ENCODE measurements at places on chromosomes 2 and 18.

- peak overlapping the region; percentile 90 for H3K4me3 ChIP-seq
- peak overlapping the region; percentile 100 for H3K27ac ChIP-seq
- no peak for DNase-seq
- H3K4me1 ChIP-seq, result peaks cover 56% of the 10 kb centered on the region
Measured at GRCh38 chr2:20448977-20449306, 2.1 kb downstream of the RHOB start.

DNA sequence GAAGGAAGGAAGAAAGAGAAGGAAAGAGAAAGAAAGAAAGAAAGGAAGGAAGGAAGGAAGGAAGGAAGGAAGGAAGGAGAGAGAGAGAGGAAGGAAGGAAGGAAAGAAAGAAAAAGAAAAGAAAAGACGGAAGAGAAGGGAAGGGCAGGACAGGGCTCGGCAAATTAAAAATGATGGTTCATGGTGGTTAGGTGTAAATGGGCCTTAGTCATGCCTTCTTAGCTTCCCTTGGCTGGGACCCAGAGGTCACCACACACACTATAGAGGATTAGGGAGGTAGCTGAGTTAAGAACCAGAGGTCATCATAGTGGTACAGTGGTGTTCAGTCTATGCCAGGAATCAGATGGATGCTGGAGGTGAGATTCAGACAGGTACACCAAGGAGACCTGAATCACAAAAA is 9.3 kb upstream of the ATL2 start:
- H3K27ac ChIP-seq, result no peak overlapping the region
- no peak overlapping the region for H3K4me3 ChIP-seq
- no peak for DNase-seq
- no peaks in the 10 kb centered on the region for H3K27me3 ChIP-seq
- no peaks in the 10 kb centered on the region for H3K36me3 ChIP-seq

DNA sequence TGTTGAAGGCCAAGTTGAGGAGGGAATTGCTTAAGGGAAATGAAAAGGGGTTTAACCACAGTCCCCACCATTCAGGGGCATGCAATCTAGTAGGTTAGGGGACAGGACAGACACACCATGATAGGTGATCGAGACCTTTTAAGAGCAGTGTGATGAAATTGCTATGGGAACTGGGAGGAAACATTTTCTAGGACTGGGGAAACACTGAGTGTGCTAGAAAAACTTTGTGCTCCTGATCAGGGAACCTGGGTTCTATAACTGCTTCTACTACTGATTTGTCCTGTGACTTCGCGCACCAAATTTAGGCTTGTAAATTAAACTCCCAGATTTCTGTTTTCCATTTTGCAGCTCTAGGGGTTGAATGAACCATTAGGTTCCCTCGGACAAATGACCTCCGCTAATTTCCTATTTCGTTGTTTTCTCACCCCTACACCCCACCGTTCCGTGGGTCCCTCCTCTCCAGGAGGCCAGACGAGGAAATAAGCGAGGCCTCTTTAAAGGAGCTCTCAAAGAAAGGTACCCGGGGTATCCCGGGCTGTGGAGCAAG is 371 bp upstream of the LCLAT1 start:
- H3K4me3 ChIP-seq, result peak overlapping the region; percentile 97
- no peaks in the 10 kb centered on the region for H3K27me3 ChIP-seq
- H3K36me3 ChIP-seq, result no peaks in the 10 kb centered on the region
- peaks cover 7% of the 10 kb centered on the region for H3K4me1 ChIP-seq
- H3K27ac ChIP-seq, result peak overlapping the region; percentile 91

DNA sequence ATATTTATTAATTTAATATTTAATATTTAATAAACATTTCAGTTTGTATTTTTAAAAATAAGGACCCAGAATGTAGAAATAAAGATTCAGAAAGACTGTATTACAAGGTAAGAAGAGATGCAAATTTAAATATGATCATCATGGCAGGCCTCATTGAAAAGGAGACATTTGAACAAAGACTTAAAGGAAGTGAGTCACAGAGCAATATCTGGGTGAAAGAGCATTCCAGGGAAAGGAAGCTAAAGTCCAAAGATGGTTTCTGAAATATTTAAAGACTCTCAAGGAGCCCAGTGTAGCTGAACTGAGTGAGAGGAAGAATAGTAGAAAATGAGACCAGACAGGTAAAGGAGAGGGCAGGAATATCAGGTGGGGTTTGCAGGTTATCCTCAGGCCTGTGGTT is 5.9 kb downstream of the SCYGR4 start:
- no peaks in the 10 kb centered on the region for H3K27me3 ChIP-seq
- no peak overlapping the region for H3K4me3 ChIP-seq
- H3K4me1 ChIP-seq, result no peaks in the 10 kb centered on the region
- no peaks in the 10 kb centered on the region for H3K36me3 ChIP-seq

GRCh38 chr2:2886922-2887321 is 490.7 kb downstream of the EIPR1 start:
- no peak overlapping the region for H3K27ac ChIP-seq
- H3K36me3 ChIP-seq, result no peaks in the 10 kb centered on the region
- no peak overlapping the region for H3K4me3 ChIP-seq

- H3K36me3 ChIP-seq, result no peaks in the 10 kb centered on the region
- H3K27me3 ChIP-seq, result no peaks in the 10 kb centered on the region
- DNase-seq, result no peak
- H3K27ac ChIP-seq, result no peak overlapping the region
Measured at GRCh38 chr2:150144546-150145298, 342.7 kb downstream of the RND3 start.

DNA sequence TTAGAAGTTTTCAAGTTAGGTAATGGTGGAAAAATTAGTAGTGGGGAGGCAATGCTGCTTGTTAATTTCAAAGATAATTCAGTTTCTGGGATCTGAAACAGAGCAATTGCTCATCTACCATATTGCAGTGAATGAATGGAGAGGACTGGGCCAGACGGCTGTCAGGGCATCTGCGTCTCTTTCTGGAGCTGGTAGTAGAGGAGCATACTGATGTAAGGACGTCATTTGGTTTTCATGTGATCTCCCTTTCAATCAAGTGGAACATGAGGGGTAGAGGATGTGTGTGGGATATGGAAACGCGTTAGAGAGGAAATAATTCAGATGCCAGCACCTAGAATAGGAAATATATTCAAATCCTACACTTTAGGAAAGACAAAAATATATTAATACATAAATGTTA is 490.3 kb downstream of the ADCYAP1 start:
- H3K4me3 ChIP-seq, result no peak overlapping the region
- H3K27me3 ChIP-seq, result no peaks in the 10 kb centered on the region
- no peaks in the 10 kb centered on the region for H3K36me3 ChIP-seq
- no peak overlapping the region for H3K27ac ChIP-seq

DNA sequence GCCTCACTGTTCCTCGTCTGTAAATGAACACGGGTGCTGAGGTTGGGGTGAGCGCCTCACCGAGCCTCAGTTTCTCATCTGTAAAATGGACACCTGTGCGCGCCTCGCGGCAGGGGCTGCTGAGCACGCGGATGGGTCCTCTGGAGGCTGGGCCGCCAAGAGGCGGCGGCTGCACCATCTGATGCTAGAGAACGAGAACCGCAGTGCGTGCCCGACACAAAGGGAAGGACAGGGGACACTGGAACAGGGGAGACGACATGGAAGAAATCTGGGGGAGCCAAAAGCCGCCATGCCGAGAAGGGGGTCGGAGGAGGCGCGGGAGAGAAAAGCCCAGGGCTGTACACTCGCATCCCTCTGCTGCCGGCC is 118.7 kb upstream of the ZNF516 start:
- no peak overlapping the region for H3K4me3 ChIP-seq
- no peaks in the 10 kb centered on the region for H3K27me3 ChIP-seq
- H3K4me1 ChIP-seq, result no peaks in the 10 kb centered on the region
- DNase-seq, result no peak

DNA sequence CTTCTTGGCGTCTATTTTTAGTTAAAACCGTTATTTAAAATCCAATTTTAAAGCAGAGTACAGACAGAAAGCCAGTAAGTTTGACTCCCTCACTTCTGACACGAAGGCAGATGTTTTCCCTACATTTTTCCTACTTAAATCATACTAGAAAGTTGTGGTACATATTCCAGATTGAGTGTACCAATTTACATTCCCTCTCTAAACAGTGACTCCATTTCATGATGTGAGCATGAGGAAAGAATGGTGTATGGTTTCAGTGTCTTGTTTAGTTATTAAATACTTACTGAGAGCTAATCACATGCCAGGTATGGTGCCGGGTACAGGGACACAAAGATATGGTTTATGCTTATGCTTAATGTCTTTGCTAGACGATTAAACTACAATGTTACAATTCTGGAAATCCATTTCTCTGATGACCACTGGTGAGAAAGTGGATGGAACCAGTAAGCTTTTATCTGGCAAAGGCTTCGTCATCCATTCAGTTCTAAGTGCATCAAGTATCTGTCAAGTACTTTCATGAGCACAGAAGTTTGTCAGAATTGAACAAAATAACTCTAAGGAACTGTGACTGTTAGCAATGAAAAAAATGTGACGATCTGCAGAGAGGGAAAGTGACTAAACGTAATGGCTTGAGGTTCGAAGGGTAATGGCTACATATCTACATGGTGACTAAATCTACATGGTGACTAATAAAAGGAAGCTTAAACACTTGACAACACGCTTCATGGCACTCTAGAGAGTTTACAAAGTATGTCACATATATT is 25.7 kb downstream of the MAP4K3 start:
- H3K4me3 ChIP-seq, result no peak overlapping the region
- H3K27me3 ChIP-seq, result no peaks in the 10 kb centered on the region
- H3K27ac ChIP-seq, result no peak overlapping the region
- H3K36me3 ChIP-seq, result no peaks in the 10 kb centered on the region
- H3K4me1 ChIP-seq, result peaks cover 85% of the 10 kb centered on the region
- no peak for DNase-seq

DNA sequence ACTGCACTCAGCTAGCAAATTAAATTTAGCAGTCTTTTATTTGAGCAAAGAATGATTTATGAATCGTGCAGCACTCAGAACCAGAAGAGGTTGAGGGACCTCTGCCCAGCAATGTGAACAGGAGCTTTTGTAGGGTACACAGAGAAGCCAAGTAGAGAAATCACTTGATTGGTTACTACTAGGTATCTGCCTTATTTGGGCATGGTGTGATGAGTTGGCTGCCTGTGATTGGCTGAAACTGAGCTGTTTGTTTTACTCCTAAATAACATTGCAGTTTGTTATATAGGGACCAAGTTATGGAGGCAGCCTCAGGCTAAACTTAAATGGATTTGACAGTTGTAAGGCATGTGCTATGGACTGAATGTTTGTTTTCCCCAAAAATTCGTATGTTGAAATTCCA is 122.5 kb downstream of the RDH14 start:
- H3K27me3 ChIP-seq, result no peaks in the 10 kb centered on the region
- H3K27ac ChIP-seq, result no peak overlapping the region
- H3K4me1 ChIP-seq, result peaks cover 5% of the 10 kb centered on the region
- no peak for DNase-seq
- no peak overlapping the region for H3K4me3 ChIP-seq

DNA sequence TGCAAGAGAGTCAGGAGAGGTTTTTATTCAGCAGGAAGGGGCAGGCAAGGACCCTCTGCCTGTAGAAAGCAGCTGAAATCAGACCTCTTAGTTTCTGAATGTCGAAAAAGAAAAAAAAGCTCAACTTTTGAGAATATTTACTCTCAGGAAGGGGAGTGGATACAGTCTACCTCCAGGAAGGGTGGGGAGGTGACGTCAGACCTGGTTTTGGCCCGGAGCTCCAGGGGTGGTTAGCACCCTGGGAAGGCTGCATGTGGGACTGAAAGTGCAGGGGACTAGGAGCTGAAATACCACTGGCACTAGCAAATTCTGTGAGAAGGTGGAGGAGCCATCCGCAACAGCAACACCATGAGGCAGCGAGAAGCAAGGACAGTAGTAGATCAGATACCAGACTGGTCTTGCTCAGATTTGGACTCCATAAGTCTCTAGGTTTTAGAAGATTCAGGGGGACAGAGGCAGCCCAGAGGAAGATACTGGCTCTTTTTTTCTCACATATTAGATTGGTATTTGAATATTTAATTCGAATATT is 19.8 kb downstream of the MC2R start:
- no peak overlapping the region for H3K4me3 ChIP-seq
- H3K36me3 ChIP-seq, result no peaks in the 10 kb centered on the region
- no peak for DNase-seq
- no peaks in the 10 kb centered on the region for H3K4me1 ChIP-seq
- no peak overlapping the region for H3K27ac ChIP-seq

DNA sequence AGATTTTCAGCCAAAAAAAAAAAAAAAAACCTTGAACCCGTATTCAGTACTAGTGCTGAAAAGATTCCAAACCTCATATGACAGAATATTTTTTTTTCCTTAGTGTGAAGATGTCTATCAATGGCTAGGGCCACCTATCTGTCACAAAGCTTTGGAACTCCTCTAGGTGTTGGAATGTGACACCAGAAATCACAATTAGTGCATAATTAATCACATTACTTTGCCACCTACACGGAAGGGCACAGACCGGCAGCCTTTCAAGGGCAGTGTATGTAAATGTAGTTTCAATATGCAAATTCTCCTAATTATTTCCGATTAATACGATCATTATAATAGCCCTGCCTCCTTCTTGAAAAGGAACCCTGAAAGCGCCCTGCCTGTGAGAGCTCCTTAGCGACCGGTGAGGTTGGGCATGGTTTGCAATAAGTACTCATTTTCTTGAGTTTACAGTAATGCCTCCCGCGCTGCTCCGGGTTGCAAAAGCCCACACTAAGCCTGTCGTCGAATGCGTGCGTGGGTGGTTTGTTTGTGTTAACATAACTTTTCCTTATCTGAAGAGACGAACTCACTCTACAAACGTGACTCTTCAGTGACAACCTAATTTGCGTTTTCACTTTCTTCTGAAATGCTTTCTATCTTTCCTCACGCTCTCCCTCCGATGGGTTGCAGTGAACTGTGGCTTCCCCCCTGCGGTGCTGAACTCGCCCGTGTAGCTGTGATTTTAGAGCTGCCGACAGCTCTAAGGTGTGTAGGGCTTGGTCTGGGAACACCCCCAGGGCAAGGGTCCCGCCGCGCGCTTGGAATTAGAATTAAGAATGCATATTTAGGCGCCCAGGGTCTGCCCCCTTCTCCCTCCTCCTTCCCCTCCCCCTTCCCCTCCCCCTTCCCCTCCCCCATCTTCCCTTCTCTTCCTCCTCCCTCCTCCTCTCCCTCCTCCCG is 765 bp upstream of the ID2 start:
- DNase-seq, result peak; percentile 48
- H3K36me3 ChIP-seq, result no peaks in the 10 kb centered on the region
- H3K4me1 ChIP-seq, result peaks cover 50% of the 10 kb centered on the region
- H3K4me3 ChIP-seq, result peak overlapping the region; percentile 71
- H3K27me3 ChIP-seq, result no peaks in the 10 kb centered on the region

- no peaks in the 10 kb centered on the region for H3K4me1 ChIP-seq
- no peak for DNase-seq
- H3K4me3 ChIP-seq, result no peak overlapping the region
- H3K36me3 ChIP-seq, result no peaks in the 10 kb centered on the region
Measured at GRCh38 chr2:146874260-146874658, 970.6 kb upstream of the ACVR2A start.

GRCh38 chr2:16617282-16618266 is 48.1 kb downstream of the CYRIA start:
- H3K36me3 ChIP-seq, result no peaks in the 10 kb centered on the region
- no peaks in the 10 kb centered on the region for H3K27me3 ChIP-seq
- no peak for DNase-seq
- H3K4me1 ChIP-seq, result peaks cover 58% of the 10 kb centered on the region

GRCh38 chr2:71545572-71546274 is 92.4 kb downstream of the DYSF start:
- H3K36me3 ChIP-seq, result peaks cover 10% of the 10 kb centered on the region
- peak overlapping the region; percentile 23 for H3K4me3 ChIP-seq
- H3K4me1 ChIP-seq, result peaks cover 16% of the 10 kb centered on the region
- peak overlapping the region; percentile 79 for H3K27ac ChIP-seq
- no peaks in the 10 kb centered on the region for H3K27me3 ChIP-seq

- no peaks in the 10 kb centered on the region for H3K27me3 ChIP-seq
- no peak overlapping the region for H3K4me3 ChIP-seq
- no peaks in the 10 kb centered on the region for H3K4me1 ChIP-seq
- DNase-seq, result no peak
- H3K36me3 ChIP-seq, result no peaks in the 10 kb centered on the region
- H3K27ac ChIP-seq, result no peak overlapping the region
Measured at GRCh38 chr2:124254621-124255020, 229.5 kb downstream of the CNTNAP5 start.
